ENCODE measurements at places on chromosomes 13 and 19.

GRCh38 chr19:16325161-16325527 is 518 bp downstream of the KLF2 start:
- no peak for DNase-seq

DNA sequence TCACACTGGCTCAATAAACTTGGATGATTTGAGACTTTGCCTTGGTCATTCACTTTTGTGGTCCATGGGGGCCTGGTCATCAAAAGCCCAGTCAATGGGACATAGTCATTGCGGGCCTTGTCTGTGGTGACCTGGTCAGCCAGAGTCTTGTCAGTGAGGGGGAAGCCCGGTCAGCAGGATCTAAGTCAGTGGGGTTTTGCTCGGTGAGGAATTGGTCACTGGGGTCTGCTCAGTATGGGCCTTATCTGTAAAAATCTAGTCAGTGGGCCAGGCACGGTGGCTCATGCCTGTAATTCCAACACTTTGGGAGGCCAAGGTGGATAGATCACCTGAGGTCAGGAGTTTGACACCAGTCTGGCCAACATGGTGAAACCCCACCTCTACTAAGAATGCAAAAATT is 63.7 kb upstream of the TPM4 start:
- DNase-seq = no peak

DNA sequence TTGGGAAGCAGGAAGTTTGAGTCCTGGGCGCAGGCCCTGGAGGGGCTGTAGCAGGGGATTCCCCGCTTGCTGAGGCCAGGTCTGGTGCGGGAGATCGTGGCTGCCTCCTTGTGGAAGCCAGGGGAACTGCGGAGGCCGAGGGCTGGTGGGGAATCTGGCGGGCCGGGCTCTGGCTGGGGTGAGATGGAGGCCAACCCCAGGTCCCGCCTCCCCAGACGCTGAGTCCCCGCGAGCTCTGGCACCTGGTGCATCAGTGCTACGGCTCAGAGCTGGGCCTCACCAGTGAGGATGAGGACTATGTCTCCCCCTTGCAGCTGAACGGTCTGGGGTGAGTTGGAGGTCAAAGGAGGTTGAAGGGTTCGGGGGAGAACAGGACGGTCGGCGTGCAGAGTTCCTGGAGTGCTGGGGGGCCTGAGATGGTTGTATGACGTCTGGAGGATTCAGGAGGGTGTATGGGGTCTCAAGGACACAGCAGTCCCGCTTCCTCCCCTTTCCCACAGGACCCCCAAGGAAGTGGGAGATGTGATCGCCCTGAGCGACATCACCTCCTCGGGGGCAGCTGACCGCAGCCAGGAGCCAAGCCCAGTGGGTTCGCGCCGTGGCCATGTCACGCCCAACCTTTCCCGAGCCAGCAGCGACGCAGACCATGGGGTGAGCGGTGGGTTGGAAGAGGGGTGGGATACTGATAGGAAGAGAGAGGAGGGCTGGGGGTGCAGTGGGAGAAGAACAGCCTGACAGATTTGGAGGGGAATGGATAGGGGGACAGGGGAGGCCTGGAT is 13.1 kb downstream of the GRAMD1A start:
- DNase-seq = peak; percentile 41

GRCh38 chr13:109816808-109817203 is 30.4 kb upstream of the IRS2 start:
- DNase-seq = no peak

DNA sequence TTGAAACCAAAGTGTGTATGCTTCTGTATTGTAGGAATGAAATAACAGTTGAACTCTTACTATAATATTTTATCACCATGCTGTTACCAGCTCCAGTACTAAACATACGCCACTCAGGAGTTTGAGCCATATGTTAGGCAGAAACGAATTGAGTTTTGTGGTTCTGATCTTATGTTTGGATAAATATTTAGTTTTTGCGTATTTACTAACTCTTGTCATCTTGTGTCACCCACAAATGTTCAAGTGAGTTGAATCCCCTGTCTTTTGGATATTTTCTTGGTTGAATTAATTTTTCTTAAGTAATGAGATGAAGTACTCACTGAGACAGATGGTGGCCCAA is 1.5 kb downstream of the FNDC3A start:
- DNase-seq = no peak

DNA sequence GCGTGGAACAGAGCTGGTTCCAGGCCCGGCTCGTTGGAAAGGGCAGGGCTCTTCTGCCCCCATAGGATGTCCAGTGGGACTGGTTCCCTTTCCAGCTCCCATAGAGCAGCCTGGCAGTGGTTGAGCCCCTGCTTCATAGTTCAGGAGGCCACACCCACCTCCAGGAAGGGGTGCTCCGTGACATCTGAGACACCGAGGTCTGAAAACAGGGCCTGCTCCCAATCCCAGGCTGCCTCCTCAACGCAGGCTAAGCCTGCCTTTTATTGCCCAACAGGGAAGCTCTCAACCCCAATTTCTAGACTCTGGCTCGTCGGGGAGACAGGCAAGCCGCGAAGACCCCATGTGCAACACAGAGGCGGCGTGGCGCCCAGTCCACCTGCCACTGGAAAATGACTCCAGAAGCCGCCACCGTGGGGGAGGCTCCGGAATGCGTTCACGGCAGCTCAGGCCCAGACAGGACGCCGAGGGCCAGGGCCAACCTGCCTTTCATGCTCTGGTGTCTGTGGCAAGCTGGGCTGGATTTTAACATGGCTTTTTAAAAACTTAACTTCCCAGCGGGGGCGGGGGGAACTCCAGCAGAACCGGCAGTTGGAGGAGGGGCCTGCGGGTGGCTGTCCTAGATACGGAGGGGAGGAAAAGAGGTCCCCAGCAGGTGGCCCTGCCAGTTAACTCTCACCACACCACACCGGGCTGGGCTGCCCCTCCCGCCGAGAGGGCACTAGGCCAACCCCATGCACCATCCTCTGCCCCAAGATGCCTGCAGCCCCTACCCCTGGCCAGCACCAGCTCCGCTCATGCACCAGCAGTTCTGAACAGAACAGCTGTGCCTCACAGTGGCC is 17.9 kb upstream of the TINCR start:
- DNase-seq = peak; percentile 29

DNA sequence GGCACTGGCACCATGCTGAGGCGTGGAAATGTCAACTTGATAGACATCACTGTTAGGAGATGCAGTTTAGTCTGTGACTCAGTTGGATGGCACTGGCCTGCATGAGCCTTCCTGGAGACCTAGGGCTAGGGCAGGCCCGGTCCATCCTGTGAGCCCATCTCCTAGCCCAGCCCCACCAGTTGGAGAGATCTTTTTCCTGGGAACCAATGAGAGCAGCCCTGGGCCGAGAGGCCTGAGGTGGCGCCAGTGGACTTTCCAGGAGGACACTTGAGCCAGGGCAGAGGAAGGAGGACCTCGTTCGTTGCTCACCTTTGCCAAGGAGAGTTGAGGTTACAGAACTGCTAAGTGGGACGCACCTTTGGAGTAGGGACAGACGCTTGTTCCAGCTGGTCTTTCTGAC is 100.5 kb upstream of the TEX29 start:
- no peak for DNase-seq

GRCh38 chr13:69579351-69579750 is 528.3 kb upstream of the ATXN8OS start:
- DNase-seq = no peak

GRCh38 chr19:56993851-56994250 is 125.9 kb upstream of the USP29 start:
- DNase-seq = no peak

- no peak for DNase-seq
Measured at GRCh38 chr13:98717891-98718290, 34.6 kb downstream of the SLC15A1 start.

- DNase-seq = peak; percentile 56
Measured at GRCh38 chr13:41577436-41577835, 120.1 kb downstream of the RGCC start.

Data from right lung (tissue), 10 donors.